Activated CD4-positive, CD25-positive, alpha-beta regulatory T cell treated with anti-CD3 and anti-CD28 coated beads, Interleukin-2, amount 50 U/mL, for 24 hours (primary cell): ENCODE measurements at places on chromosomes 7 and 10.

DNA sequence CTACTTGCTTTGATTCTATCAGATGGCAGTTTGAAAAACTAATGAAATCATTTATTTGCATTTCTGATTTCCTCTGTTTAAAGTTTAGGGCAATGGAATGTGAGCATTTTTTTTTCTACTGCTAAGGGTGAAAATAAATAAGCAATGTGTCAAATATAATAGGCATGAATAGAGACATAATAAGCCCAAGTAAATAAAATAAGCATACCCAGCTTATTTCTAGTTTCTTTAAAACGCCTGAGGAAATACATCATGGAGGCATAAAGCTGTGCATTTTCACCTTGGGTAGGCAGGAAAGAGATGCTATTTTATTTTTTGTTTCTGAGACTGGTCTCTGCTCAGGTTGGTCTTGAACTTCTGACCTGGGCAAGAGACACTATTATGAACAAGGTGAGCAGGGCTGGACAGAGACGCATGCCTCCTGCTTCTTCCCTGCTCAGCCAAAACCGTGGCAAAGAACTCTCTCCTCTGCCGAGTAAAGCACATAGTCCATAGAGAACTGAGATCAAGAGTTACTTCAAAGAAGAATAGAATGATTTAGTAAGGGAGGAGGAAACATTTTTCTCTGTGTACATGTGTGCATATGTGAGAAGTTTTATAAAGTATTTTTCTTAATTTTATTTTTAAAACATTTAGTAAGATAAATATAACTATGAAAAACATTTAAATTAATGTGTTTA lies 138.1 kb downstream of the GNAI1 start:
- no peak for ATAC-seq

DNA sequence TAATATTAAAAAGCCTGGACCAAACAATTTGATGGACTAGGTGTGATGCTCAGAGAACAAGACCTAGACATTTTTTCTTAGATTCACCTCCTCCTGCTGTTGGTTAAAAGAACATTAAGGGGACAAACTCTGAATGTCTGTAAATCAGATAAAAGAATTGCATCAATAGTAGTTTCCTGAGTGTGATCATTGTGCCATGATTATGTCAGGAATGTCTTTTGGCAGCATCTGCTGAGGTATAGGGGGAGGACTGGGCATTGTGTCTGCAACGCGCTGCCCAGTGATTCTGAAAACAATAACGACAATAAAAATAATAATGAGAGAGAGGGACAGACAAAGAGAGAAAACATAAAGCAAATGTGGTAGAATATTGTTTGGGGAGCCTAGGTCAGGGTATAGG lies 6.9 kb downstream of the C7orf57 start:
- ATAC-seq: no peak

DNA sequence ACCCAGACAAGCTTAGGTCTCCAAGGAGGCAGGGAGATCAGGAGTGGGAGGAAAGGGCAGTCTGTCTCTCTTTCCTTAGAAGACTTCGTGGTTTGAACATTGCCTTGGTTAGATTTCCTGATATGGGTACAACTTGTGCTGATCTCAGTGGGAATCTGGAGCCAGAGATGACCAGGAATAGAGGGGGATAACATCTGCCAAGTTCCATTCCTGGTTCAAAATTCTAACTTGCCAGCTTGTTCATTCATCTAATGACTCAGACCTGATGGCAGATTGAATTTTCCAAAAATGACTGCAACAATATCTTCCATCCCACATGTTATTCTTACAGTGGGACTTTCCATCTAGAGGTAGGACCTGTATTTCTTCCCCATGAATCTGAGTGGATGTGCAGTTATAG lies 394.3 kb upstream of the PODXL start:
- no peak for ATAC-seq

DNA sequence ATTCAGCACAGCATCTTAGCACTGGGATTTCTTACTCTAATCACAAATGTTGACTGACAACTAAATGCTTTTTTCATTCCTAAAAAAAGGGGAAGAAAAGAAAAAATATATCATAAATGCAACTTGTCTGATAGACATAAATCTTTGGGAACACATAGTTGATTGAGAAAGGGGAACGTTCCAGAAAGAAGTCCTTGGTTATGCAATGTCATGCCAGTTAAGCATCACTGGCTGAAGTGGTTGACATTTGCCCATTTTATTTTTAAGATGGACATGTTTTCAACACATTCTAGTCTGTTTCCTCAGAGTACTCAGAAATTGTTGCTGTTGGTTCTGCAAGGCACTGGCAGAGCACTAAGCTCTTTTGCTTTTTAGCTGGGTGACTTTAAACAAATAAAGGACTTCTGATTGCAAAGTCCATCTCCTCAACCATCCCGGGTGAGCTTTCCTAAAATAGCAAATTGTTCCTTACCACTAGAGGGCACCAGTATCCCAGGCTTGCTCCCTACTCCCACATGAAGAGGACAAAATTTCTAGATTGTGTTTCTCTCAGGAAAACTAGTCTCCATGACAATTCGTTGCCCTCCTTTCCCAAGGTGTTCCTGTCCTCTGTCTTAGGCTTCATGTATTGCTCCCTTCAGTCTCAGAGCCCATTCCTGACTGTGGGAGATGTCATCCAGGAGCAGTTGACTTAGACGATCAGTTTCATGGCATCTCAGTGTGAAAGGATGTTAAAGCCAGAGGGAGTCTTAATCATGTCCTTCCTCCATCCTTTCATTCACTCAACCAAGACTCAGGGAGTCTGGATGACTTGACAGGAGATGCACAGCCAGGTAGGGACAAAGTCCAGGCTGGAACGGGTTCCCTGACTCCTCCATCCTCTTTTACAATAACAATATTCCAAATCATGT lies 23.9 kb downstream of the OPALIN start:
- ATAC-seq: no peak

GRCh38 chr10:3735175-3735574 lies 49.8 kb downstream of the KLF6 start:
- ATAC-seq: no peak

DNA sequence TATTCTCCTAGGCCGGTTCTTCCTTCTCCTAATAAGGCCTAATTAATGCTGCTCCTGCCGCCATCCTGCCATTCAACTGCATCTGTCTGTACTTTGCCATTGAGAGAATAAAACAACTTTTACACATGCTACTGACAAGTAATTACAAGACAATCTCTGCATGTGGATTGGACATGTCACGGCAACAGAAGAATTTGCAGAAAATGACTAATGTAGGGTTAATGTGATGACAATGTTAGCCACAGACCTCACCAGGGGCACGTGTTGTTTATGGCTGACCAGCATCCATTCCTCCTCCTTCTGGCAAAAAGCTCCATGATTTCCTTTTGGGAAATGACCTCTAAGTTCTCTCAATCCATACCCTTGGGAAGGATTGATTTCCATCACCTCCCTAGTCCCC lies 58.0 kb downstream of the NEBL start:
- ATAC-seq: no peak

DNA sequence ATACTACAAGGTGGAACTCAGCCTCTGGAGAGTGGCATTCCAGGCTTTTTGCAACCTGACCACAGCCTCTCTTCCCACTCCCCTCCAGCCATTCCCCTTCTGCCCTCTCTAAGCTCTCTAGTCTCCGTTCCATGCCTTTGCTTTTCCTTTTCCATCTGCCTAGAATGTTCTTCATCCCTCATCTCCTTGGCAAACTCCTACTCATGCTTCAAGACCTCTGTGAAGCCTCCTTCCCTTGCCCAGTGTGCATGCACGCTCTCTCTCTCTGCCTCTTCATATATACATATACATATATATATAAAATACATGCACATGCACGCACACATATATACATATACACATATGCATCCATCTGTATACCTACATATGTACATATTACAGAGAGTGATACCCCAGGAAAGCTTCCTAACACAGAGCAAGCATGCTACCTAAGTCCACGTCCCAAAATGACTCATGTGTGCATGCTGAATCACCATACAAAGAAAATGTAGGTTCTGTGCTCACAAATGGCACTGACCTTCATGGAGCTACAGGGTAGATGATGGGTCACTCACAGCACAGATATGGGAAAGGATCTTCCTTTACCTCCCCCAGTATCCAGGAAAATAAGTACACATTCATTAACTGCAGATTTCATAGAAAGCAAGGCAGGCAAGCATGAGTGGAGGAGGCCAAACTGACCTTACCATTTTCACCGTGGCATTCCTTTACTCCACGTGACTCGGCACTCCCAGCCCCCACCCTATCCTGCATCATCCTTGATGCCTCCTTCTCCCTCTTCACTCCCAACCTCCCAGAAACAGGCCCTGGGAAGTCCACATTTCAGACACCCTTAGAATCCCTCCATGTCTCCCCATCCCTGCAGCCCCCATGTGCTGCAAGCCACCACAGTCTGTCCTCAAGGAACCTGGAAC lies 238.4 kb upstream of the ZMIZ1 start:
- ATAC-seq: no peak

- ATAC-seq: no peak
Observed at GRCh38 chr7:45186261-45186813, 28.7 kb downstream of the RAMP3 start.

- no peak for ATAC-seq
Observed at GRCh38 chr10:58963101-58963534, 213.3 kb upstream of the PHYHIPL start.

GRCh38 chr10:91603931-91604331 lies 28.9 kb downstream of the PPP1R3C start:
- no peak for ATAC-seq

- ATAC-seq: no peak
Observed at GRCh38 chr7:28732071-28732869, 225.9 kb downstream of the TRIL start.

DNA sequence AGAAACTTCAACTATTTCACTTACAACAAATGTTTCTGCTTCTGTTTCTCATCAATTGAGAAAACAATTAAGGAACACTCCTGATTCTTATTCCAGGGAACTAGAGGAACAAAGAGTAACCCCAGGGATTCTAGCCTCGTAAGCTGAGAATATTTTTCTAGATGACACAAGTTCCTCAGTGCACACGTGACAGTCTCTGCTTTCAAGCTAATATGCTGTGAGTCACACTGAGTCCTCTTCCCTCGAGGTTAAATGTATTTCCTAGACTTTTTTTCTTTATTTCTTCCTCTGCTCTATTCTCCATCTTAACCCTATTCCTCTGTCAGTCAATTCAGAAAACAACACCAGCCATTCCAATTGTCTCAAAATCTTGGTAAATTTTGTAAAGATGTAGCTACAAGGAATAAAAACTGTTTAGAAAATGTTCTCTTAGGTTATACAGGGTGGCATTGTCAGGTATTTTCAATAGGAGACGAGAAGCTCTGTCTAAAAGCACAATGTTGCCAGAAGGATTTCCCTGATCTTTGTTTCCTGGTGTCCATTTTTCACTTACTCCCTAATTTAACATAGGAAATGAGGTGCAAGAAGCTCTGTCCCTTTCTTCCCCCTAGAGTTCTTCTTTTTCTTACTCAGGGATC lies 5.8 kb upstream of the C1GALT1 start:
- ATAC-seq: no peak

- no peak for ATAC-seq
Observed at GRCh38 chr10:76408646-76409045, 977.2 kb downstream of the LRMDA start.

- ATAC-seq: no peak
Observed at GRCh38 chr7:50156706-50157105, 63.7 kb upstream of the ZPBP start.

DNA sequence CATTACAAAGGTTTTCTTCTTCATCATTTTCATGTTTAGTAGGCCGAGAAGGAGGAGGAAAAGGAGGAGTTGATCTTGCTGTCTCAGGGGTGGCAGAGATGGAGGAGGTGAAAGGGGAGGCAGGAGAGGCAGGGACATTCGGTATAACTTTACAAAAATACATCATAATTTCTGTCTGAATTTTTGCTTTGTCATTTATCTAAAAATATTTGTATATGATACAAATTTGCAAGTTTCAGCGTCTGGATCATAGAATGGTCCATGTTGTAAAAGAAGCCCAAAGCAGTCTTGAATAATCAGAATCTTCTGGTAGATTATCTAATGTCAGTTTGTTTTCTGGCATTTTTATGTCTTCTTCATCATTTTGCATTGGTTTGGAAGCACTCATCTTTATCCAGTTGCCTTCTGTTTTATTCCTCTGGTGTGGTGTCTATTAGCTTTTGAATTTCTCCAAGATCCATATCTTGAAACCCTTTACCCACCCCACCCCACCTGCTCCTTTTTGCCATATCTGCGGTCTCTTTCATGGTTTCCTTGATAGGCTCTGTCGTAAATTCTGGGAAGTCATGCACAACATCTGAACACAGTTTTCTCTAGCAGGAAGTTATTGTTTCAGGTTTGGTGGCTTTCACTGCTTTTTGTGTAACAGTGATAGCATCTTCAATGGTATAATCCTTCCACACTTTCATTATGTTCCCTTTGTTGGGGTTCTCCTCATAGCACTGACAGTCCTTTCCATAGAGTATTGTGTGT lies 95.0 kb downstream of the ST7 start:
- no peak for ATAC-seq

GRCh38 chr10:126646110-126646509 lies 24.4 kb downstream of the C10orf90 start:
- ATAC-seq: no peak
